ENCODE measurements at places on chromosomes 11 and 22. TPM values are rescaled to one million over a fixed set of nuclear protein-coding genes. Genes with fewer than 3 reads are reported as not detected.

DNA sequence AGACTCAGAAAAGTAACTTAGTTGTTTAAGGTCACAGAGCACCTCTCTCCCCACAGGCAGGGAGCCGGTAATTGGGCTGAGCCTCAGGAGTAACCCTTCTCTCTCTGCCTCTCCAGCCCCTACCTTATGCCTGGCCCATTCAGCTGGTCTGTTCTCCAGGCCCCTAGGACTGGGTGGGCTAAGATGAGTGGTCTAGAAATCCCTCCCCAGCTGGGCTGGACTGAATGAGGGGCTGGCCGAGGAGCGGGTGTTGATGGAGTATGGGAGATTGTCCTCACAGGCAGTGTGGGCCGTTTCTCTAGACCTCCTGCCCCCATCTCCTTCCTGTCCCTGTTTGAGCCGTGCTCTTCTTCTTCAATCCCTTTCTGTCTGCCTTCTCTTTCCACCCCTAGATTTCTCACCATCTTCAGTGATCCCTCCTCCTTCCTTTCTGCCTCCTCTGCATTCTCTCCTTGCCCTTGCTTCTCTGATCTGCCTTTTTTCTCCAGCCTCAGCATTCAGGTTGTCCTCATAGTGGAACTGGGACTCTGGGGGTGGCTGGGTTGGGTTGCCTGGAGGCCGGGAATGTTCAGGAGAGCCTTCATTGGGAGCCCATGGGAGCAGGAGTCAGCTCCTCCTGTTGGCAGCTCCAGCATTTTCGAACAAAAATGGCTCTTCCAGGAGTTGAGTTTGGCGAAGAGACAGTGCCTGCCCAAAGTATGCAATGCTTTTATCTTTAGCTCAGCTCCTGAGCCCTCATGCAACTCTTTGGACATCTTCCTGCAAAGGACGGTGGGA is 7.6 kb downstream of the ST3GAL4 start:
- no peak for DNase-seq

DNA sequence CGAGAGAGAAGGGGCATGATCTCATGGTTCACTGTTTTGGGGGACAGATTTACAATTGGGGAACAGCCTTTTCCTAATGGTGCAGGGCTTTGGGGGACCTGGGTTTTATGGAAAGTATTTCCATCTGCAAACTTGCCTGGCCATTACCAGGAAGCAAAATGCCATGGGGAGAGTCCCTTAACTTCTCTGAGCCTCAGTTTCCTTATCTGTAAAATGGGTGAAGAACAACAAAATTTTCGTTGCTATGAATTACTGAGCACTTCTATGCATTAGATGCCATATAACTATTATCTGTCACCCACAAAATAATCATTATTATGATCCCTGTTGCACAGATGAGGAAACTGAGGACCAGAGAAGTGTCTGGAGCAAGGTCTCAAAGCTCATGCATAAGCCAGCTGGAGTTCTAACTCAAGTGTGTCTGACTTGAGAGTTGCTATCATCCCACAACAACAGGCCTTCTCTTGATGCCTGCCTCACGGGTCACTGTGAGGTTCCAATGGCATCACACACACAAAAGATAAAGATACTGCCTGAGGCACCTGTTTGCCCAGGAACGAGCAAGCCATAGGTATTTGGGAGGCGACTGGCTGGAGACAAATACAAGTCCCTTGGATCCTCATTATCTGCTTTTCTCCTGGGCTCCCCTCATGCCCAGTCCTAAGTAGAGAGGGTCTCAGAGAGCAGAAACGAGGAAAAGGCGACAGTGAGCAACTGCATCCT is 15.8 kb downstream of the TPST2 start:
- no peak for DNase-seq

GRCh38 chr11:95996621-95997235 is 72.8 kb upstream of the MTMR2 start:
- no peak for DNase-seq

GRCh38 chr11:72336163-72336562 is 92.2 kb upstream of the PHOX2A start:
- DNase-seq = no peak

DNA sequence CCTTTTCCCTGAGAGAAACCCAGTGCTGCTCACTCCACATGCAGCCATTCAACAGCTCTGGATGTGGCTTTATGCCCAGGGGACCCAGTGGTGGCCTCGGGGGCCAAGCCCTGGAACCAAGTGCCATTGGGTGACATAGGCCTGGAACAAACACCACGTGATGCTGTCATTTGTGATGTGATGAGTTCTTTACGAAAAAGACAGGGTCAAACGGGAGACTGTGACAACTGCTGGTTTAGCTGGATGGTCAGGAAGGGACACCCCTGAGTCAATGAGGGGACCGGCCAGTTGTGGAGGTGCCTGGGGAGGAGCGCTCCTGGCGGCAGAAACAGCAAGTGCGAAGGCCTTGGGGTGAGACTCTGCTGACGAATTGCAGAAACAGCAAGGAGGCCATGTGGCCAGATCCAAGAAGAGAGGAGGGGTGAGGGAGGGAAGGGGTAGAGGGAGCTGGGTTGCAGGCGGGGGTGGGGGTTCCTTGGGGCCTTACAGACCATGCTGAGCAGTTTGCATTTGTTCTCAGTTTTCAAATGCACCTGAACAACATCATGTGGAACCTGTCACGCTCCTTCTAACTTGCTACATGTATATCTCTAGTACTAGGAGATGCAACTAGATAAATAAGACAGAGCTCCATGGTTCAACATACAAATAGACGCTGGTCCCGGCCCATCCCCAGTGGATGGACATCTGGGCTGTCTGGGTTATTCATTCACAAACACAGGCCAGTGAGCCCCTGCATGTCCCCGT is 56.1 kb downstream of the IGLL5 start:
- DNase-seq = no peak

DNA sequence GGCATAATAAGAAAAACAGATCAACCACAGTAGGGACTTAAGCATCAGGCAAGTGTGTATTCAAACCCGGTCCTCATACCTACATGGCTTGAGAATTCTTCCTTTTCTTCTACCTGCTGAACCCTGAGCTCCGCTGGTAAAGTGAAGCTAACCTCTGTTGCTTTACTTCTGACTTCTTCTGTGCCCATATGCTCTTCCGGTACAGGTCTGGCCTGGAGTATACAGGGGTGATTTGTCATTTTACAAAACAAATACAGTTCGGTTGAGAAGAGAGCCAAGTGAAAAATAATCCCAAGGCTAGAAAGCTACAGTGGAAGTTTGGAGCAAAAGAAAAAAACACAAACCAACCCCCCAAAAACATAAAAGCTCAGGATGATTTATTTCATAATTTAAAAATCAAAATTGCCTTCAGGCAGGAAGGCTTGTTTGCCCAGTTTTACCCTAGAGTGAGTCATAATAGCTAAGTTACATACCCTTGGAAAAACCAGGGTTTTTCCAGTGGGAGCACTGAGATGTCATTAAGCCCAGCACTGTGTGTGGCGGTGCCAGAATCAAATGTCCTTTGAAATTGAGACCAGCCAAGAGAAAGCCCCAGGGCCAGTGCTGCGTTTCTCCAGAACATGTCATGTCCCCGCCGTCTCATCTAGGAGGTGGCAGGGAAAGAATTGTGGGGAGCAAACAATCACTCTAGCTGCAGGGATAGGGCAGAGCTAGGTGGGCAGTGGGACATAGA is 305.5 kb upstream of the ISX start:
- DNase-seq = no peak

- no peak for DNase-seq
Observed at GRCh38 chr11:18668131-18668530, 30.4 kb upstream of the TMEM86A start.

- no peak for DNase-seq
Observed at GRCh38 chr22:37976547-37976946, 7.8 kb downstream of the SOX10 start.

C11orf91 gene
- 0.27 TPM for total RNA-seq

ARVCF gene
- 0.89 TPM for total RNA-seq

OR2D2 gene
- not detected for total RNA-seq

SLC1A2 gene
- not detected for total RNA-seq

All from activated CD4-positive, alpha-beta T cell treated with anti-CD3 and anti-CD28 coated beads, Interleukin-2, amount 10 ng/mL, durations not matched to agents 7 days and 5 days (primary cell).